ENCODE measurements at places on chromosomes 1 and 21.

DNA sequence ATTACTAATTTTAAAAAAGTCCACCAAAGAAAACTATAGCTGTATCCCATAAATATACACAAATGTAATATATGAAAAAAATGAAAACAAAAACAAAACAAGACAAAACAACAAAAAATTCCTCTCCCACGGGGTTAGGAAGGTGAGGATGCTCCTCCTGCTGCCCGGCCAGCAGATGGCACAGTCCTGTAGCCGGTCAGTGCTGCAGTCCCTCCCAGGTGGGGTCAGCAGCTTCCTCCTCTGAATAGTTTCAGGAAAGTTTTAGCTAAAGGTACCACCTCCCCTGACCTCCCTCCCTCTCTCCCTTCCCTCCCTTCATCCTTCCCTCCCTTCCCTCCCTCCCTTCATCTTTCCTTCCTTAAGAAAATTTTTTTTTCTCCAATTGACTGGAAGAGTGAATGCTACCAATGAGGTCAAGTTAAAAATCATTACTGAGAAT, 67.8 kb upstream of the BCL10 start:
- no peak for DNase-seq

DNA sequence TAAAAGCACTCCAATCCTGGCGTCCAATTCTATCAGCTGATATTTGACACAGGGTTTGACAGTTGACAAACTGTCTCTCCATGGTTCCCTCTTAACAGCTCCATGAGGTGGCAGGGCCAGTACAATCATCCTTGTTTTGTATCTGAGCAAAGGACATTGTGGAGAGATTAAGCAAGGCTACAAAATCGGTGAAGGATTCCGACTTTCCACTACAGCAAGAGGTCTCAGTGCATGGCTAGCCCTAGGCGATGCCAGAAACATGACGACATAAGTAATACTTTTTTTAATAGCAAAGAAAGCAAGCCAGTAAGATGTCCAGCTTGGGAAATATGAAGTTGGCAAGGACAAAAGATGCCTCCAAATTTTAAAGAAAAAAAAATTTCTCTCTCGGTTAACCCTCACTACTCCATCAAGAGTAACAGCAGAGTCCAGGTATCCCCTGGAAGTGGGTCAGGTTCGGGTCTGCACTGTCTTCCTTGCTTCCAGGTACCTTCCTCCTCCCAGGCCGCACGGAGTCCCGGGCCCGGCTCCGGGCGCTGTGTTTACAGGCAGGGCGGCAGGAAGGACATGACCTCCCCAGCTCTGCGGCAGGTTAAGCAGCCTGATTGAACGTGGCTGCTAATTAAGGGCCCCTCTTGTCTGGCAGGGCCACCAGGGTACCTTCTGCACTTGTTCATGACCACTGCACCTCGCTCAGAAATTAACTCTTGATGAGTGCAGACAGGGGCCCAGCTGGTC, 106.1 kb downstream of the SIM2 start:
- DNase-seq = no peak

GRCh38 chr1:162179121-162179520, 109.6 kb downstream of the NOS1AP start:
- DNase-seq = no peak

DNA sequence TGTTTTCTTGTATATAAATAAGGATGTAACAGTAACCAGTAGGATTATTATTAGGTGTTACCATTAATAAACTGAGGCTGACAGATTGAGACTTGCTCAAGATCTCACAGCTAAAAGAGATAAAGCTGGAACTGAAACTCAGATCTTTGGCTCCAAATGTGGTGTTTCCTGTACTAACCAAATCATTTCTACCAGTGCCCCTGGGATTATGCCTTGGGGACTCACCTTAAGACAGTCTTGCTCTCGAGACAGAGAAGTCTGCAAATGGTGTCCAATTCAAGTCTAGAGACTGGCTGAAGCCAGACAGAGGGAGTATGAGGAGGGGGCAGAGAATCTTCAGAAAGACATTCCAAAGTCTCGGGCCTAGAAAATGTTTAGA, 593 bp upstream of the CD53 start:
- DNase-seq = no peak

- DNase-seq = no peak
These were observed 8.9 kb downstream of the MFAP2 start for GRCh38 chr1:16971341-16972188.

DNA sequence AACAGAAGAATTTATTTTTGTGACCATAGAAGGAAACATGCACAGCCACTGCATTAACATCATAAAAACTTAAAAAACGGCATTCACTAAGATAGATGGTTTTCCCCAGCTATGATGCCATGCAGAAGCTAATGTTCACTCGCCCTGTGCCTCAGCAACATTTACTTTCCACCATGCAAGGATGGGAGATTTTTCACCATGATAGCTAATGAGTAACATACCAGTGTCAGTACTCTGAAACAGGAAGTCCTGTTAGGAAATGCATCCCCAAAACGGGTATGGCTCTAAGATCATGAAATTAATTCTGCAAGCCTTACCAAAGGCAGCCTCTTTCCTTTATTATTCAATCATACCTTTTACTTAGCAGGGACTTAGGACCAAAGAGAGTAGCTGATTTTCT, 17.5 kb upstream of the VAMP3 start:
- DNase-seq = no peak

- DNase-seq = no peak
These were observed 16.3 kb upstream of the OLFML2B start for GRCh38 chr1:162040001-162040400.

GRCh38 chr1:38833146-38833545, 26.4 kb downstream of the RRAGC start:
- DNase-seq = no peak

GRCh38 chr1:7501723-7502603, 269.1 kb upstream of the VAMP3 start:
- no peak for DNase-seq

- DNase-seq = no peak
These were observed 510.4 kb upstream of the ADAMTS5 start for GRCh38 chr21:27477296-27477695.

GRCh38 chr1:203142684-203143408, 15.3 kb downstream of the ADORA1 start:
- no peak for DNase-seq

DNA sequence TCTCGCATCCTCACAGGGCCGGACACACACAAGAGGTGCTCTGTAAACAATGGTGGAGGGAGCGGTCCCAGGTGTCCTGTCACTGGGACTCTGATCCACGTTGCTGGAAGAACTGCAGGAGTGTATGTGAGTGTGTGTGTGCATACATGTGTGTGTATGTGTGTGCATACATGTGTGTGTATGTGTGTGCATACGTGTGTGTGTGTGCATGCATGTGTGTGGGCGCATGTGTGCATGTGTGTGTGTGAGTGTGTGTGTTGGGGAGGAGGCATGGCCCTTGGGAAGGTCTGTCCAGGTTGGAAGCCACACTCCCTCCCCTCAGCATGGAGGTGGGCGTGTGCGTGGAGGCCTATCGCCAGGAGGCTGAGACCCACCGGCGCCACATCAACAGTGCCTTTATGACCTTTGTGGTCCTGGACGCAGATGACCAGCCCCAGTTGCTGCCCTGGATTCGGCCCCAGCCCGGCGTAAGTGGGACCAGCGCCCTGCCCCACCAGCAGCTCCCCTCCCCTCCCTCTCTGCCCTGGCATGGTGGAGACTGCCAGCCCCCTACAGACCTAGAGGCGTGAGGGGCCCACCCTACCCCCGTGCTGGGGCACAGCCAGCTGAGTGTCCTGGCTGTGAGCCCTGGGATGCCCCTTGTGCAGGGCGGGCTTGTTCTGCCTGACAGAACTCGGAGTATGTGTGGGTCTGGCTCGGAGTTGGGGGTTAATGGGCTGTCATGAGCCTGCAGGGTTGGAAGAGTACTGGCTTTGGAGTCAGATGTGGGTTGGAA, 22.2 kb downstream of the FAM151A start:
- no peak for DNase-seq

GRCh38 chr1:17719874-17720273, 35.3 kb upstream of the ACTL8 start:
- no peak for DNase-seq

DNA sequence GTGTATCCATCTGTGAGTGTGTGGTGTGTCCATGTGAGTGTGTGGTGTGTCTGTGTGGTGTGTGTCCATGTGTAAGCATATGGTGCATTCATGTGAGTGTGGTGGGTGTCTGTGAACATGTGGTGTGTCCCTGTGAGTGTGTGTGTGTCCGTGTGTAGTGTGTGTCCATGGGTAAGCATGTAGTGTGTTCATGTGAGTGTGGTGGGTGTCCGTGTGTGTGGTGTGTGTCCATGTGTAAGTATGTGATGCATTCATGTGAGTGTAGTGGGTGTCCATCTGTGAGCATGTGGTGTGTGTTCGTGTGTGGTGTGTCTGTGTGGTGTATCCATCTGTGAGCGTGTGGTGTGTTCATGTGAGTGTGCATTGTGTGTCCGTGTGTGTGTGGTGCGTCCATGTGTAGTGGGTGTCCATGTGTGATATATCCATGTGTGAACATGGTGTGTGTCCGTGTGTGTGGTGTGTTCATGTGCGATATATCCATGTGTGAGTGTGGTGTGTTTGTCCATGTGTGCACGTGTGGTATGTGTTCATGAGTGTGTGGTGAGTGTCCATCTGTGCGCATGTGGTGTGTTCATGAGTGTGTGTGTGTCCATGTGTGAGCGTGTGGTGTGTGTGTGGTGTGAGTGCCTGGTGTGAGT, 12.3 kb downstream of the SLC19A1 start:
- no peak for DNase-seq

- no peak for DNase-seq
These were observed 86.7 kb upstream of the LYPLAL1 start for GRCh38 chr1:219086956-219087469.

DNA sequence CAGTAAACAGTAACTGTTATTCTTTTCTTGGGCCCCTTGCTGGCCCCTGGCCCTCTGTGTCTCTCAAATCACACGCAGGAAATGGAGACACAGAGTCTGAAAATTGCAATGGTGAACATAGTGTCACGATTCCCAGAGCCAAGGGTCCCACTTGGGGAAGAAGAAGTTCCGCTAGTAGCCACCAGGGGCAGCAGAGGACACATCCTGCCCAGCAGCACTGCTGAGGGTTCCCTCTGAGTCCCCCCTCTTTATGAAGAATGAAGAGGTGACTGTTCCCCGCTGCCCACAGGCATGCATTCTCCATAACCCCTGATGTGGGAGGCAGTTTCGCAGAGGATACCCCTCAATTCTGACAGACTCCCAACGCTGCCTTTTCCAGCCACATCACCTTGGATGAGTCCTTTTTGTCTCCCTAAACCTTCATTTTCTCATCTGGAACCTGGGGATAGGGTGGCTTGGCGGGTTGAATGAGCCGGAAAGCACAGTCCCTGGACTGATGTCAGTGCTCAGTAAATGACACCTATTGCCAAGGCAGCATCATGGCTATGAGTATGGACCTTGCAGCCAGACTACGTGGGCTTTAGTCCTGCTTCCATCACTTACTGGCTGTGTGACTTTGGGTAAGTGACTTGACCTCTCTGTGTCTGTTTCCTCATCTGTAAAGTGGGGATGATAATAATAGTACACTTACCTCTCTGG, 238.0 kb upstream of the TMEM51 start:
- DNase-seq = no peak

GRCh38 chr1:31377364-31377863, 4.5 kb upstream of the FABP3 start:
- DNase-seq = no peak

- no peak for DNase-seq
These were observed 1.2 kb downstream of the ETS2 start for GRCh38 chr21:38806942-38807284.

DNA sequence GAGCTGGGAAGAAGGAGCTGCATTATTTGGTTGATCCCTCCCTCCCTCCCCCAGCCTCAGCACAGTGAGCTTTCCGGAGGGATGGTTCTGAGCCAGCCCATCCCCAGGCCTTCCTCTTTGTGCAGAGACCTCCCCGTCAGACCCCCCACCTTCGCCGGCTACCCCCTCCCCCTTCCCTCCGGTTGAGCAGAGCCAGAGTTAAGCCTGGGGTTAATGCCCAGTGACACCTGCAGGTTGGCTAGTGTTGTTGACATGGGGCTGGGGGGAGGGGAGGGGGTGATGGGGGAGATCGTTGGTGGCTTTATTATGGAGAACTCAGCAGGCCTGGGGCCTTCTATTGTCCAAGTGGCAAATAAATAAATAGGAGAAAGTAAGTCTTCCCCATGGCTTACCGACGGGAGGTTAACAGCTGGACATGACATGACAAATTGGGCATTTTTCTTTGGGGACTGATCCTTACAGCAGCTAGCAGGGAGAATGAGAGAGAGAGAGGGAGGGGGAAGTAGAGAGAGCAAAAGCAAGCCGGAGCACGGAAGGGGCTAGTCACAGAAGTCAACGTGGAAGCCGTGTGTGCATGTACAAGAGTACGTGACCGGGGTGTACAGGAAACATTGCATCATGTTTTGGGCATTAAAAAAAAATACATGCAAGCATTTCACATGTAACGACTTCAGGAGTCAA, 131.1 kb downstream of the TMEM53 start:
- DNase-seq = no peak

DNA sequence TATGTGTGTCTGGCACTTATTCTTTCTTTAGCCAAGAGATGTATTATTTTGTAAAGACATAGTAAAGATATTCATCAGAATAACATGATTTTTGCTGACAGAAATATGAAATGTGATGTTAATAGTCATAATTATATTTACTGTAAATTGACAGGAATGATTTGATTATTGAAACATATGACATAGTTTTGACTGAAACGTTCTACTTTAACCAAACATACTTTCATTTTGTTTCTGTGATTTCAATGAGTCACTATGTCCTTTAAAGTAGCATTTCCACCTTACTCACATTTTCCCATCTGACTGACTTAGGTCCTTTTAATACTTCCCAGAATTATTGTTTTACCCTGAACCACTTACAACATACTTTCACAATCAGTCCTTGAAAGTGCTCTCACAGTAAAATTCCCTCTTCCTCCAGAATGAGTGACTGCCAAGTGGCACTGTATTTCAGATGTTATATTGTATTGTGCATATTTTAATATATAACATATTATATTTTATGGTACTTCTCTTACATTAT, 437.9 kb downstream of the NCAM2 start:
- DNase-seq = no peak

DNA sequence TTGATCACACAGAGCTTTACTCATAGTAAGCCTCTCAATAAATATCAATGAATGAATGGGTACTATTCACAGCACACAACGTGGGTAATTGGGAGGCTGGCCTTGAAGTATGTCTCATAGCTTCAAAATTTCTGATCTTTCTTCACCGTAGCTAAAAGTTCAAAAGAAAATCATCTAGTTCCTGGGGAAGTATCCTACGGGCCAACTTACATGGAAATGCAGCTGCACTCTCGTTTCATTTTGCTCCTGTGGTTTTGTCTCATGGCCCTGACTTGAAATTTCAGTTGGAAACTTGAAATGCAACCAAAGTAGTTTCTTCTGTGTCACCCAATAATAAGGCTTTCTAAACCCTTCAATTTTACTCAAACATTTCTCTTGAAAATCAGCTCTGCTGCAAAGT, 76.1 kb upstream of the CNIH3 start:
- no peak for DNase-seq

- DNase-seq = peak; percentile 22
These were observed 73.2 kb upstream of the DNAJC6 start for GRCh38 chr1:65235867-65236805.

GRCh38 chr1:109944541-109944940, 33.9 kb downstream of the CSF1 start:
- no peak for DNase-seq

Measured in central memory CD4-positive, alpha-beta T cell (primary cell).